ENCODE measurements at places on chromosomes 5 and 9.

GRCh38 chr5:10331341-10331796, 22.1 kb upstream of the MARCHF6 start:
- DNase-seq = no peak

- no peak for DNase-seq
Observed at GRCh38 chr5:94778732-94779131, 160.3 kb downstream of the SLF1 start.

- peak; percentile 90 for DNase-seq
Observed at GRCh38 chr9:121350993-121351561, 19.0 kb downstream of the STOM start.

- DNase-seq = no peak
Observed at GRCh38 chr9:71042448-71042990, 78.9 kb downstream of the TRPM3 start.
